Lower lobe of right lung (tissue), 2 donors: ENCODE measurements at places on chromosomes 1 and 21. TPM values are rescaled to one million over a fixed set of nuclear protein-coding genes. Genes with fewer than 3 reads are reported as not detected.

- no peaks in the 10 kb centered on the region for H3K4me1 ChIP-seq
- DNase-seq: no peak
- H3K27ac ChIP-seq: no peak overlapping the region
- H3K36me3 ChIP-seq: no peaks in the 10 kb centered on the region
Measured at GRCh38 chr1:88194542-88194941, 489.5 kb upstream of the PKN2 start.

- H3K4me1 ChIP-seq: peaks cover 14% of the 10 kb centered on the region
- H3K36me3 ChIP-seq: no peaks in the 10 kb centered on the region
- H3K4me3 ChIP-seq: no peak overlapping the region
- DNase-seq: no peak
Measured at GRCh38 chr1:54122992-54123391, 29.8 kb downstream of the CDCP2 start.

- no peaks in the 10 kb centered on the region for H3K36me3 ChIP-seq
- peak overlapping the region; percentile 47 for H3K27ac ChIP-seq
- DNase-seq: no peak
Measured at GRCh38 chr1:193418745-193419058, 232.3 kb upstream of the B3GALT2 start.

Gene MOB3C
- 30.2 TPM for total RNA-seq

Gene PUSL1
- 16.2 TPM for total RNA-seq

GRCh38 chr1:19203440-19203839 lies 6.6 kb downstream of the UBR4 start:
- peaks cover 37% of the 10 kb centered on the region for H3K4me1 ChIP-seq
- H3K4me3 ChIP-seq: no peak overlapping the region
- DNase-seq: no peak
- H3K36me3 ChIP-seq: peaks cover 40% of the 10 kb centered on the region
- H3K27ac ChIP-seq: no peak overlapping the region

DNA sequence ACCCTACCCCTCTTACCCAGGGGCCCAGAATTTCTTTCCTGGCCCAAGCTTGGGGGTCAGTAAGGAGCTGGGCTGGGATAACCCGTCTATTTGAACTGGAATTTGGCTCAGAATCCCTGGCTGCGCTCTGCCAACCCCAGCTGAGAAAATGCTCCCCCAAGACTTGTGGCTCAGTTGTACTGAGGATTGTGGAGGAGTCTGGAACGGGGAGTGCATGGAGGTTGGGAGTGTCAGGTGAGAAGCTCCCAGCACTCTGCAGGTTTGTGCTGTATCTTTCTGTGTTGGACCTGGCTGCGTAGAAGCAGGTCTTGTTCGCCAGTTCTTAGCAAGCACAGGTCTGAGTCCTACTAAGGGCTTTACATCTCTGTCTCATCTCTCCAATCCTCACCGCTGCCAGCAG lies 1.6 kb downstream of the TCEA3 start:
- DNase-seq: no peak
- peak overlapping the region; percentile 82 for H3K4me3 ChIP-seq
- peak overlapping the region; percentile 81 for H3K27ac ChIP-seq
- H3K4me1 ChIP-seq: peaks cover 31% of the 10 kb centered on the region
- H3K27me3 ChIP-seq: no peaks in the 10 kb centered on the region
- no peaks in the 10 kb centered on the region for H3K36me3 ChIP-seq

Gene LYPD8
- not detected for total RNA-seq

- no peak overlapping the region for H3K27ac ChIP-seq
- H3K4me3 ChIP-seq: no peak overlapping the region
- no peaks in the 10 kb centered on the region for H3K27me3 ChIP-seq
- H3K4me1 ChIP-seq: no peaks in the 10 kb centered on the region
- DNase-seq: no peak
Measured at GRCh38 chr21:35294231-35294898, 245.3 kb upstream of the RUNX1 start.

DNA sequence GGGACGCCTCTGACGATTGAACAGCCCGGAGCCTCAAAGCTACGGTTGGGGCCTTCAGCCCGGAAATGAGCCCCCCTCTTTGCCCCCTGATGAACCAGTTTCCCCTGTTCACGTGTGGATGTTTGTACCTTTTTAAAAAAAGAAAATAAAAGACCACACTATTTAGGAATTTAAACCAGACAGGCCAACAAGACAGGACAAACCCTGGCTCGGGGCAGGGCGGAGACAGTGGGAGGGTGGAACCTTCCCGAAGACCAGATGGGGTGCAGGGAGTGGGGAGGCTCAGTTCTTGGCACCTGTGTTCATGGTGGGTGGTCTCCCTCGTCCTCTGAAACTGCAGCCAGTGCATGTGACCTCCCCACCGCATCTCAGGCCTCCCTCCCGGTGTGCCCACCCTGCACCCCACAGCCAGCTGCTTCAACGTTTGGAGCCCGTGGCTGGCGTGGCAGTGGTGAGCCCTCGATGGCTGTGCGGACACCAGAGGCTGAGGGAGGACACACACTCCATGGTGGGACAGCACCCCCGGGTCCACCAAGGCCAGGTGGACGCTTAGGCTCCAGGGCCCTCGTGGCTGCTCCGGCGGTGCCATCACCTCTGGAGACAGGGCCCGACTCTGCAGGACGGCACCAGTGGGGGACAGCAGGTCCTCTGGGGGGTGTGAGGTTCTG lies 45.6 kb downstream of the COL18A1 start:
- H3K4me1 ChIP-seq: peaks cover 16% of the 10 kb centered on the region
- no peak overlapping the region for H3K27ac ChIP-seq

- no peak for DNase-seq
- no peak overlapping the region for H3K27ac ChIP-seq
- peaks cover under 1% of the 10 kb centered on the region for H3K4me1 ChIP-seq
- no peak overlapping the region for H3K4me3 ChIP-seq
Measured at GRCh38 chr1:84428235-84428634, 30.0 kb downstream of the DNASE2B start.

GRCh38 chr1:176559878-176560277 lies 96.9 kb downstream of the PAPPA2 start:
- no peaks in the 10 kb centered on the region for H3K4me1 ChIP-seq
- no peak for DNase-seq
- no peak overlapping the region for H3K27ac ChIP-seq
- peaks cover 6% of the 10 kb centered on the region for H3K27me3 ChIP-seq

Gene NT5C1A
- not detected for total RNA-seq
